Sigmoid colon (tissue), 7 donors: ENCODE measurements at places on chromosomes 2 and 18.

- H3K36me3 ChIP-seq: no peaks in the 10 kb centered on the region
- H3K4me1 ChIP-seq: no peaks in the 10 kb centered on the region
- DNase-seq: no peak
- no peak overlapping the region for H3K27ac ChIP-seq
- no peak overlapping the region for H3K4me3 ChIP-seq
Observed at GRCh38 chr2:158817588-158817987, 22.5 kb downstream of the DAPL1 start.

GRCh38 chr2:49002750-49003149, 151.6 kb downstream of the FSHR start:
- no peaks in the 10 kb centered on the region for H3K4me1 ChIP-seq
- H3K27ac ChIP-seq: no peak overlapping the region
- no peaks in the 10 kb centered on the region for H3K27me3 ChIP-seq
- H3K36me3 ChIP-seq: no peaks in the 10 kb centered on the region

GRCh38 chr2:161355983-161356382, 47.8 kb downstream of the PSMD14 start:
- H3K4me3 ChIP-seq: no peak overlapping the region
- H3K27me3 ChIP-seq: no peaks in the 10 kb centered on the region
- no peak overlapping the region for H3K27ac ChIP-seq
- peaks cover 26% of the 10 kb centered on the region for H3K4me1 ChIP-seq
- no peaks in the 10 kb centered on the region for H3K36me3 ChIP-seq

DNA sequence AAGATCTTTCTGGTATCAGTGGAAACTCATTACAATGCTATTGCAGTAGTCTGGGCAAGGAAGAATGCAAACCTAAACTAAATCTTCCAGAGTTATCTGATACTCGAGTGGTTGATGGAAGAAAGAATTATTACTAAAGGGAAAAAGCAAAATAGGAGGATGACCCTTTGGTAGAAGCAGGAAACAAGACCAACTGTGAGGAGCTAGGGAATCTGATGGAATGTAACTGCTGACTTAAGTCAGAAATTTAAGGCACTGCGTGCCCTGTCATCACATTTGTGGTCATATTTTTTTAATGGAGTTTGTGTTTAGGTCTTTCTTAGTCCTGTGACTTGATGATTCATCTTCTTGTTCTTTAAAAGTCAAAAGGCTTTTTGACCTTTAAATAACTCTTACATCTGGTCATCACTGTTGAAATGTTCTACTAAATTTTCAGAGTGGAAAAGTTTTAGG, 36.5 kb upstream of the ARMC9 start:
- H3K27ac ChIP-seq: peak overlapping the region; percentile 47
- DNase-seq: no peak
- peaks cover 27% of the 10 kb centered on the region for H3K4me1 ChIP-seq
- no peak overlapping the region for H3K4me3 ChIP-seq

- H3K27me3 ChIP-seq: no peaks in the 10 kb centered on the region
- H3K4me3 ChIP-seq: no peak overlapping the region
- no peaks in the 10 kb centered on the region for H3K36me3 ChIP-seq
Observed at GRCh38 chr2:109689182-109689930, 75.2 kb downstream of the SOWAHC start.

GRCh38 chr2:144705328-144706245, 185.7 kb upstream of the ZEB2 start:
- H3K4me1 ChIP-seq: no peaks in the 10 kb centered on the region
- no peaks in the 10 kb centered on the region for H3K27me3 ChIP-seq
- H3K27ac ChIP-seq: no peak overlapping the region

GRCh38 chr18:31162825-31163435, at the start of gene DSC1:
DSC1 (minus strand) TSS chr18:31162856; CDS start chr18:31162594, 262 bp downstream.
- H3K4me3 ChIP-seq: no peak within 1 kb of the TSS
- no peak within 1 kb of the TSS for H3K27ac ChIP-seq
- H3K27me3 ChIP-seq: no peaks in the 10 kb centered on the region
- no peaks in the 10 kb centered on the region for H3K36me3 ChIP-seq

DNA sequence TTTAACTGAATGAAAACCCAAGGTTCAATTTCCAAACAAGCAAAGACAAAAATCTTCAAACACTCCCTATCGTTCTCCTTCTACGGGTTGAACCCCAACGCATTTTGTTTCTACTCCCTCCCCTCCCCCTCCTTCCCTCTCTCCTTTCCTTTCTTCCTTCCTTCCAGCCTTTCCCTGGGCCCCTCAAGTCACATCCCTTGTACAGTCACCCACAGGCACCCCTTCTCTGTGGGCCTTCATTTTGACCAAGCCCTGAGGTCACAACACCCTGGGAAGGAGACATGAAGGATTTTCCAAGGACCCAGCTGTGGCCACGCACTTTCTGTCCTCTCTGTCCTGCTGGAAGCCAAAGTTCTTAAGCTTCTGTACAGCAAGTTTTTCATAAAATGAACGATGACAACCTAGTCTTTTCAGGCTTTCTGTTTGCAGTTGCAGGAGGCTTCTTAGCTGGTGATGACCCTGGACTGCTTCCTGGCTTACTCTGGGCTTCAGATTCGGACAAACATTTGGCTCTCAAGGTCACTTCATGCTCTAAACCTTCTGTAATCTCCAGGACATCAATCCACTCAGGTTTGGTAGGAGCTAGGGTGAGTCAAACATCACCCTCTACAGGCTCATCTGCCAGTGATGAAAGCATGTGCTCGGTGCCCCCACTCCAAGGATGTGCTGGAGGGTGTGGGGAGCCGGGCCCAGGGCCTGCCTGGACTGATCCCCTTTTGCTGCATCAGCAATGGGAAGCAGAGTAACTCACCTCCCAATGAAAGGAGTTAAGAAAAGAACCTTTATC, 25.5 kb downstream of the TMEM247 start:
- no peak for DNase-seq
- no peaks in the 10 kb centered on the region for H3K36me3 ChIP-seq
- H3K4me3 ChIP-seq: no peak overlapping the region
- no peaks in the 10 kb centered on the region for H3K4me1 ChIP-seq
- H3K27me3 ChIP-seq: no peaks in the 10 kb centered on the region
- no peak overlapping the region for H3K27ac ChIP-seq

DNA sequence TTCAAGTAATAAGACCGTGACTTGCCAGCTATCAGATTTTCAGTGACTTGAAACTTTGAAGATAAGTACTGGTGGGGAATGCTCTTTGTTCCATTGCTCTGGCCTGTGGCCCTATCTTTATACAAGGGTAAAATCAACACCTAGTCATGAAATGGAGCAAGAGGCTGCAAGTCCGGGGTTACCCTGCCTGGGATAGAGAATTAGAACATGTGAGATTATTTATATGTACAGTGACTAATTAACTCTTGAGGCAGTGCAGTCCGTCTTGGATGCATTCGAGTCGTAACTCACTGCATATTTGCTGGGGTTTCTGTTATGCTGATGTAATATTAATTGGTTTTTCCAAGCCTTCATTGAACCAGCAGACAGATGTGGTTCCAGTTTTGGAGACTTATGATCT, 105.8 kb upstream of the LYPD6 start:
- no peak overlapping the region for H3K4me3 ChIP-seq
- H3K27ac ChIP-seq: no peak overlapping the region
- no peaks in the 10 kb centered on the region for H3K27me3 ChIP-seq
- H3K4me1 ChIP-seq: peaks cover 3% of the 10 kb centered on the region

- H3K4me3 ChIP-seq: no peak overlapping the region
- no peak for DNase-seq
- no peaks in the 10 kb centered on the region for H3K4me1 ChIP-seq
- no peak overlapping the region for H3K27ac ChIP-seq
- no peaks in the 10 kb centered on the region for H3K27me3 ChIP-seq
Observed at GRCh38 chr18:7754725-7755181, 187.6 kb downstream of the PTPRM start.

DNA sequence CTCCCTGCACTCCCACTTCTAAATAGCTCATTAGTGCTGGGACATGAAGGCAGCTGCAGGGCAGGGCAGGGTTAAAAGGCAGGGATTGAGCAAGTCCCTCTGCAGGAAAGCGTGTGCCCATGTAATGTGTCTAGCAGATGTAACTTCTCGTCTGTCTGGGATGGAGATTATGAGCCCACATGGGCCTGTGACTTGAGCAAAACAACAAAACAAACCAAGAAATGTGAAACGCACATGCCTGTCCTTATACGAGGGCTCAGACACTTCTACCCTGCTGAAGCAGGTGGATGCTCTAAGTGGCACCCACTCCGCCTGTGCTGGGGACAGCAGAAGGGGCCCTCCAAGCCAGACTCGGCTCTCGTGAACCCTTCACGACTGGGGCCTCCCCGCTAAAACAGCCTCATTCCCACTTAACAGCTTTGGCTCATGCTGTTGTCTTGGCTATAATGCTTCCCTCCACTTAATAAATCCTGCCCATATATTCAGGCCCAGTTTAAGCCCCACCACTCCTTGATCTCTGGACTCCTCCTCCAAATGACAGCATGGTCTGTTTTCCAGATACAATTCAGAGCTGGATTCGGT, 40.9 kb downstream of the TMEM247 start:
- peak overlapping the region; percentile 8 for H3K27ac ChIP-seq
- no peak overlapping the region for H3K4me3 ChIP-seq
- H3K27me3 ChIP-seq: no peaks in the 10 kb centered on the region

- H3K4me1 ChIP-seq: no peaks in the 10 kb centered on the region
- DNase-seq: no peak
- no peak overlapping the region for H3K27ac ChIP-seq
- H3K36me3 ChIP-seq: peaks cover 14% of the 10 kb centered on the region
- no peak overlapping the region for H3K4me3 ChIP-seq
- H3K27me3 ChIP-seq: no peaks in the 10 kb centered on the region
Observed at GRCh38 chr2:237786936-237787335, 11.6 kb upstream of the RBM44 start.

DNA sequence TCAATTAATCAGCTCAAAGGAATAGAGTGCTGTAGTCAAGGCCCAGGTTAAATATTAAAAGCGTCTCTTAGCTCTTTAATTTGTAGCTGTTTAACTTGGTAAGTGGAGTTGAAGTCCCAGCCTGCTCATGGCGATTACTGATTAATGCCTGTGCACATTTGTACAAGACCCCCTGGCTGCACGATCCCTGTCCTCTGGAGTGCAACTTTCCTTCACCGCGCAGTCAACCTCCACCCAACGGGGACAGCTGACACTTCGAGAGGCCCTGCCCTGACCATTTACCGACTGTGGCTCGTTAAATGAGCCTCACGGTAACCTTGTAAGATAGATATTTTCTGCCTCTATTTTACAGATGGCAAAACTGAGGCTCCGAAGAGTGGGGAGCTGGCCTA, 5.5 kb upstream of the CYS1 start:
- H3K36me3 ChIP-seq: no peaks in the 10 kb centered on the region
- no peak overlapping the region for H3K4me3 ChIP-seq
- H3K4me1 ChIP-seq: peaks cover 29% of the 10 kb centered on the region
- no peak overlapping the region for H3K27ac ChIP-seq
- peaks cover 1% of the 10 kb centered on the region for H3K27me3 ChIP-seq
- DNase-seq: no peak

DNA sequence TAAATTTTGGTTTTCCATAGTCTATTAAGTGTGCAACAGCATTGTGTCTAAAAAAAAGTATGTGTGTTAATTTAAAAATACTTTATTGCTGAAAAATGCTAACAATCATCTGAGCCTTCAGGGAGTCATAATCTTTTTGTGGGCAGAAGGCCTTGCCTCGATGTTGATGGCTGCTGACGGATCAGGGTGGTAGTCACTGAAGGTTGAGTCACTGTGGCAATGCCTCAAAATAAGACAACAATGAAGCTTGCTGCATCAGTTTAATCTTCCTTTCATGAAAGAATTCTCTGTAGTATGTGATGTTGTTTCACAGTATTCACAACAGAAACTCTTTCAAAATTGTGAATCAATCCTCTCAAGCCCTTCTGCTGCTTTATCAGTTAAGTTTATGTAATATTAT, 31.3 kb downstream of the HDHD2 start:
- H3K27me3 ChIP-seq: no peaks in the 10 kb centered on the region
- H3K27ac ChIP-seq: no peak overlapping the region
- H3K36me3 ChIP-seq: no peaks in the 10 kb centered on the region
- no peaks in the 10 kb centered on the region for H3K4me1 ChIP-seq
- no peak for DNase-seq

DNA sequence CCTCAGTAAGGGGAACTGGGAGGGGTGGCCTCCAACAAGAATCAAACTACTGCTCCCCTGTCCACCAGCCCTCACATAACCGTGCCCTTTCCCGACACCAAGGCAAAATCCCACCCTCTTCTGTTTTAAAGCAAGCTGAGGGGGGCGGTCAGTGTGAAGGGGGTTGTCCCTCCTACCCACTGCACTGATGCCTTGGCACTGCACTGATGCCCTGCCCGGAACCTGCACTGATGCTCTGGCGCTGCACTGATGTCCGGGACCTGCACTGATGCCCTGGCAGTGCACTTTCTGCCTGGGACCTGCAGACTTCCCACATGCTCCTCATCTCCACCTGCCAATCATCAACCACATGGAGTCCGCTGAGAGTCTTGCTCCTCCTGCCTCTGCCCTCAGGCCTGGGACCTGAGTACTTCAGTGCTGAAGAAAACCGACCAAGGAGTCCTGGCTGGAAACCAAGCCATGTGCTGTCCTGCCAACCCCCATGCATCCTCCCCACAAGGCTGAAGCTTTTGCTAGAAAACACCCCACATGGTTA, 179.5 kb downstream of the SMAD2 start:
- no peak for DNase-seq
- no peaks in the 10 kb centered on the region for H3K36me3 ChIP-seq
- no peak overlapping the region for H3K27ac ChIP-seq
- no peaks in the 10 kb centered on the region for H3K27me3 ChIP-seq
- no peaks in the 10 kb centered on the region for H3K4me1 ChIP-seq

DNA sequence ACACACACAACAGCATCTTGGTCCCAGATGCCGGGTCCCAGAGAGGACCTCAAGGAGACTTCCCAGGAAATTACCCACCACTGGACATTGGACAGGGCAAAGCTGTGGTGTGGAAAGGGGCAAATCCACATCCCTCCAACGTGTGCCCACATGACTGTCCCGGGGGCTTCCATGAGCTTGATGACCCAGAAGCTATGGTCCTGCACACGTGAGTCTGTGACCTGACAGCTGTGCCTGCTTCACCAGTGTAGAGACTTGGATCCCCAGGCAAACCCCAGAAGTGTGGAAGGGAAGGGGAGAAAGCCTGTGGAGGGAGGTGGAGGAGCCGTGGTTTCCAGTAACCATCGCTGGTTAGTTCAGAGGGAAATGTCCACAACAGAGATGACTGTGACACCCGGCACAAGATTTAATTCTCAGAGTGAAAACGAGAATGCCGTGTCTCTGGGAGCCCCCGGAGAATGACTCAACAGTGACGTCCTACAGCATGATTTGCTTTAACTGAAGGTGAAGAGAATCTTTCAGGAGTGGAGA, 19.1 kb upstream of the GPR55 start:
- no peak overlapping the region for H3K27ac ChIP-seq
- no peaks in the 10 kb centered on the region for H3K27me3 ChIP-seq
- no peak overlapping the region for H3K4me3 ChIP-seq
- H3K36me3 ChIP-seq: no peaks in the 10 kb centered on the region
- H3K4me1 ChIP-seq: no peaks in the 10 kb centered on the region
